ENCODE measurements at places on chromosomes 7 and 10. TPM values are rescaled to one million over a fixed set of nuclear protein-coding genes. Genes with fewer than 3 reads are reported as not detected.

GRCh38 chr10:6843481-6843881, 263.4 kb upstream of the PRKCQ start:
- no peak for DNase-seq

- DNase-seq, result no peak
These were observed 242.6 kb downstream of the TWIST1 start for GRCh38 chr7:18874880-18875279.

GRCh38 chr7:13028036-13028824, 340.8 kb downstream of the ARL4A start:
- no peak for DNase-seq

The SPDYE8 gene
- total RNA-seq, result not detected

DNA sequence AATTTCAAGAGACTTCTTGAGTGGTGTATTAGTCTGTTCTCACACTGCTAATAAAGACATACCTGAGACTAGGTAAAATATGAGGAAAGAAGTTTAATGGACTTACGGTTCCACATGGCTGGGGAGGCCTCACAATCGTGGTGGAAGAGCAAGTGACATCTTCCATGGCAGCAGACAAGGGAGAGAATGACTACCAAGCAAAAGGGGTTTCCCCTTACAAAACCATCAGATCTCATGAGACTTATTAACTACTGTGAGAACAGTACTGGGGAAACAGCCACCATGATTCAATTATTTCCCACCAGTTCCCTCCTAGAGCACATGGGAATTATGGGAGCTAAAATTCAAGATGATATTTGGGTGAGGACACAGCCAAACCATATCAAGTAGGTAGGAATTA, 150.5 kb downstream of the PCDH15 start:
- no peak for DNase-seq

Data from A172 (cell line).